ENCODE measurements at places on chromosomes 16 and 17.

GRCh38 chr16:73052576-73052975 lies 4.6 kb upstream of the ZFHX3 start:
- no peak for DNase-seq

DNA sequence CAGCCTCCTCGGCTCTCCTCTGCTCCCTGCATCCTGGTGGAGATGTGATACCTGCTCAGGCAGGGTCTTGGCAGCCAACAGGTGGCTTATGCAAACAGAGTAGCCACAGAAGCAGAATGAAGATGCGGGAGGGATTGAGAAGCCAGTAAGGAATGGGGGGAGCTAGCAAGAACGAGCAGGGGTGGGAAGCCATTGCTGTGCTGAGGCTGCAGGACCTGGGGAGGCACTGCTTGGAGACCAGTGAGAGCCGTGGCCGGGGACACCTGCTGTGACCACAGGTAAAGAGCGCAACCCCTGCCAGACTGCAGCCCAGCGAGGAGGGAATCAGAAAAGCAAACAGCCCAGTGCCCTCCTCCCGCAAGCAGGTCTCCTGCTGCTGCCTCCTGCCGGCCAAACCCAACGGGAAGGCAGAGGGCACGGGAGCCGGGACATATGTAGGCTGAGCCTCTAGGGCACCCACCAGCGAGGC lies 14.7 kb downstream of the AIPL1 start:
- DNase-seq: no peak

GRCh38 chr17:41553987-41554680 lies 17.7 kb downstream of the KRT9 start:
- no peak for DNase-seq

DNA sequence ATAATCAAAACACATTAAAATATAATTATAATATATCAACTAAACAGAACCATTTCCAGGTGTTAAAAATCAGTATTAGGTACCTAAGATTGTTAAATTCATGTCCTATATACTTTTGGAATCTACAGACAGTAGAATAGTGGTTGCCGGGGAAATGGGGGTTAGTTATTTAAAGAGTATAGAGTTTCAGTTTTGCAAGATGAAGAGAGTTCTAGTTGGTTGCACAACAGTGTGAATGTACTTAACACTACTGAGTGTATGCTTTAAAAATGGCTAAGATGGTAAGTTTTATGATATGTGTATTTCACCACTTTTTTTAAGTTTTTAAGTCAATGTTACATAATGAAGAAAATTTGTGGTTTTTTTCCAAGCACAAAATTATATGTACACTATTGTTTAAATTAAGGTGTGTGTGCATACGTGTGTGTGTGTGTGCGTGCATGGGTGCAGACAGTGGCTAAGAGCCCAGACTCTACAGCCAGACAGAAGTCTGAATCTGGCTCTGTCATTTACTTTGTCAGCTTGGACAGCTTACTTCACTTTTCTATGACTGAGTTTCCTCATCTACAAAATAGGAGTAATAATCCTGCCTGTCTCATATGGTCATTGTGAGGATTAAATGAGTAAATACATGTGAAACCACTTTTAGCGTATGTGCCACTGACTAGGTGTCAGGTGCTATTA lies 25.3 kb upstream of the PHAF1 start:
- no peak for DNase-seq

DNA sequence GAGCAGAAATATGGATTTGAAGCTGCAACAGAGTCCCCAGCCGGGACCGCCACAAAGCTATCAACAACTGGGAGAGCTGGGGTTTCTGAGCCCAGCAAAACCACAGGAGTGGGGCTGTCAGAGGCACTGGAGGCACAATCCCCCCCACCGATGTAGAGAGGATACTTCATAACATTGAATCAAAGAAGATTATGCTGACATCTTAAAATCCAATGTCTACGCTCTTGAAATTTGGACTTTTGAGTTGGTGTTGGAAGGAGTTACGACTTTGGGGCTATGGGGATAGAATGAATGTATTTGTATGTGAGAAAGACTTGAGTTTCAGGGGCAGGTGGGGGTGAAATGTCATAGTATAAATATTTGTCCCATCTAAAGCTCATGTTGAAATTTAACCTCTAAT lies 1121.6 kb upstream of the CDH8 start:
- no peak for DNase-seq

GRCh38 chr17:66925811-66926500 lies 38.6 kb upstream of the CACNG4 start:
- DNase-seq: no peak

All from naive thymus-derived CD4-positive, alpha-beta T cell (primary cell).